ENCODE measurements at places on chromosomes 2 and 18.

DNA sequence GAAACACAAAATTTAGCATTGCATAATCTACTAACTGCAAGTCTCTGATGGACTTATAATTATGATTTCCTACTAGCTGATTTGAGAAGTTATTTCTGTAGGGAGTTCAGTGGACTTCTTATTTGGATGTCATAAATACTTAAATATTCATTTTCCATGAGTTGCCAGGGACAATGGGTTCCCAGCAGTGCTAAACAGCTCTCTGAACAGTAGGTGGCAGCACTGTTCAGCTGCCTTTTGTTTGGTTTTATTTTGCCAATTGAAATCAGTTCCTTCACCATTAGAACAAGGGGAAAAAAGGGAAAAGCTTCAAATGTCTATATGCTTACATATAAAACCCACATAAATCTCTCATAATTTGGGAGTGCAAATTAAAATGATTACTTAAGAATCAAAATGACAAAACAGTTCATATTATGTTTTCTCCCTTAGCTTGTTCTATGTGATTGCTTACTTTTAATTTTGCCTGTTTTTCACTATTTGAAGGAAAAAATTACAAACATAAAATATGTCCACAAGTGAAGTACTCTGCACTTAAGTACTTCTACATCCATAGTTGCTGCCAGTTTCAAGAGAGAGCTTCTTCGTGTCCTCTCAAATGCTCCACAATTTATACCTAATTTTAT is 898.9 kb downstream of the CPS1 start:
- no peak for DNase-seq

- no peak for DNase-seq
Observed at GRCh38 chr2:31008561-31009114, 129.6 kb downstream of the GALNT14 start.

- no peak for DNase-seq
Observed at GRCh38 chr2:153497938-153498629, 19.5 kb upstream of the RPRM start.

GRCh38 chr2:119011162-119011909 is 69.3 kb downstream of the MARCO start:
- DNase-seq: no peak

DNA sequence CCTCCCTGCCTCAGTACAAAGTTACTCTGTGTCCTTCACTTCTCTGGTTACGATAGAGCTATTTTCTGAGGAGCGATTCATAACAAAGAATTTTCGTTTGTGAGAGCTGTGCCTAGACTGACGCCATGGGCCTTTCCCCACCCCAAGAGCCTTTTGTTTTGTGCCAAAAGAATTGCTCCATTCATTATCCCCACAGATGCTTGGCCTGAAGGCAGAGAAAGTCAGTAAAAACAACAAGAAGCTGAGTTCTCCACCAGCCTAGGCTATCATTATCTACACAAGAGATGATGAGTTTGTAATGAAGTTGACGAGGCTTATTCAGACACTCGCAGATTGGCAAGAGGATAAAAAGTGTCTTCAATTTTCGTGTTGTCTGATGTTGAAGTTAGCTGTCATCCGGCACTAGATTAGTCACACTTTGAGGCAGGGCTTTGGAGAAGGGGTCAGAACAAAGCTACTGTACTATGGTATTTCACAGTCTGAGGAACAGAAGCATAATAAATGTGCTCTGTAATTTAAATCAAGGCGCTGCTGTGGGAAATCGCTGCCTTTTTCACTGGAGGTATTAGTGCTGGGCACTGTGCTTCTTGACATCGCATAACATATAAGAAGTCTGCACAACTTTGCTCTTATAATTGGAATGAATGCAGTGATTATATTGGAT is 278.4 kb upstream of the FIGN start:
- DNase-seq: no peak

Data from stimulated activated CD4-positive, alpha-beta T cell treated with anti-CD3 and anti-CD28 coated beads, TNF-alpha, amount 100 ng/mL, for 24 hours (primary cell).